NCI-H2081 (cell line): ENCODE measurements at places on chromosomes 7 and 10.

DNA sequence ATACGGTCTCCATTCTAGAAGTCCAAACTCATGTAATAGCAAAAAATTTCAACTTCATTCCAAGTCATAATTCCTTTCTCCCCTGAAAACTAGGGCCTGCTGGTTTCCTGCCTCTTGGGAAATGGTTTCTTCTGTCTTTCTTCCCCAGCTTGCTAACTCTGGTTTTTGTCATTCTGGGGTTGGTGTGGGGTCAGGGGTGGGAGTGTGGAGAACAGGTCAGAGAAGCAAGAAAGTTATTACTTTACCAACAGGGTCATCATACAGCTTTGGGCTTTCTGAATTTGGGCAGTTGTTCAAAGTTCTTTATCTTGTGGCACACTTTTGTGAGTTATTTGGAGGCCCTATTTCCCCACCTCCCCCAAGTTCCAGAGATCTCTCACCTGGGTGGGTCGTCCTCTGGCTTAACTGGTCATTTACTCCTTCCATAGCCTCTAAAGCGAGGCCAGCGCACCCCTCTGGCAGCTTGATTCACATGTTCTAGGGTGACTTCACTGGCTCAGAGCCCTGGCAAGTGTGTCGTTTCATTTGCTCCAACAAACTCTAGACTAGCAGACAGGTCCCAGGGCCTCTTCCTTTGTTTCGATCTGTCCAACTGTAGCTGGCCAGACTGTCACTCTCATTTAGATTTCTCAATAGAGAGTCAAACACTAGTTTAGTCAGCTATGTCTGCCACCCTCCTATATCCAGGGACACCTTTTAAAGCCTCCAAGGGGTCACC lies 161.2 kb downstream of the JCAD start:
- DNase-seq, result no peak

- DNase-seq, result no peak
Observed at GRCh38 chr7:157870644-157871290, 534.0 kb downstream of the DNAJB6 start.

GRCh38 chr10:103273041-103273441 lies 3.9 kb upstream of the INA start:
- no peak for DNase-seq

DNA sequence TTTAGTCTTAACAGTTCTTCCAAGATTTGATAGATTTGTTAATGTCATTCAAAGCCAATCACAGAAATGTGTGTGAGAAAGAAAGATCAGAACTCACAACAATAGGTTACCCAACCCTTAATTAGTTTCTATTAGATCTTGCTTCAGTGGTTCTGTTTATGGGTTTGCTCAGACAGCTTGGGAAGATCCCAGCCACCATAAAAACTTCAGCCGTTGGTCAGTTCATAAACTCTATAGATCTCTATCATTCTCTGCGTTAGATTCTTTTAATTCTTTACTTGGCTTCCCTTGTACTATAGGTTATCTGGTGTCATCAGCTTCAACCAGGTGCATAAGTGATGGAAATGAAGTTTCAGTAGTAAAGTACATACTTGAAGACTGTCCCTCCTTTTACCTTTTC lies 54.4 kb downstream of the ZNF277 start:
- no peak for DNase-seq

DNA sequence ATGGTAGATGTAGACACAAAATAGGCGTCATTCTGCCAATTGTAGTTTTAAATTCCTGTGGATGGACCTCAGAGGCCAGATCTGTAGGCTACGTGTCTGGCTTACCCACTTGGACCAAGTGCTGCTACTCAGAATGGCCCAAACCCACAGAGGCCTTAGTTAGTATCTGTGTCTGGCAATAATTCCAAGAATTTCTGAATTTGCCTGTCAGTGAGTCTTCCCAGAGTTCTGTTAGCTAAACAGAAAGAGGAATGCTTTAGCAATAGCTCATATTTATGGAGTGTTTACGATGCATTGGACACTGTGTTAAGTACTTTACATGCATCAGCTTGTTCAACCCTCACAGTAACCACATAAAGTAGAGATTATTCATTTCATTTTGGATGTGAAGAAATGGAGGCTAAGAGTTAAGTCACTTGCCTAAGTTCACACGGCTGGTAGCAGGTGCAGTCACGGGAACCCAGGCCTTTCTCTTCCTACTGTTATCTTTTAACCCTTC lies 231.8 kb downstream of the PTEN start:
- DNase-seq, result no peak

DNA sequence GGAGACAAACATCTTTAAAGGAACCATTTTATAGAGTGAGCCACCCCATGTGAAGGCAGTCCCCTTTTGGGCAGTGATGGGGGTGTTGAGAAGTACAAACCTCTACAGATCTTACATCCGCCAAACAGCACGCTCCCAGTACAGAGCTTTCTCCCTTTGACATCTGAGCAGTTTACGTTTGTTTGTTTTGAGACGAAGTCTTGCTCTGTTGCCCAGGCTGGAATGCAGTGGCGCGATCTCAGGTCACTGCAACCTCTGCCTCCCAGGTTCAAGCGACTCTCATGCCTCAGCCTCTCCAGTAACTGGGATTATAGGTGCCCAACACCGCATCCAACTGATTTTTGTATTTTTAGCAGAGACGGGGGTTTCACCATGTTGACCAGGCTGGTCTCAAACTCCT lies 128.9 kb downstream of the CCDC3 start:
- DNase-seq, result no peak
